Stimulated activated CD4-positive, alpha-beta T cell treated with anti-CD3 and anti-CD28 coated beads, Interleukin-4, amount 100 ng/mL, for 1 hour (primary cell): ENCODE measurements at places on chromosomes 13 and 19.

- no peak for DNase-seq
Measured at GRCh38 chr13:100528820-100529219, 59.8 kb downstream of the GGACT start.

- DNase-seq = no peak
Measured at GRCh38 chr13:51925865-51926527, 64.2 kb downstream of the CCDC70 start.

GRCh38 chr19:871446-872265 is 12.2 kb downstream of the CFD start:
- DNase-seq = no peak

- DNase-seq = no peak
Measured at GRCh38 chr19:15220833-15221232, 11.4 kb downstream of the EPHX3 start.

DNA sequence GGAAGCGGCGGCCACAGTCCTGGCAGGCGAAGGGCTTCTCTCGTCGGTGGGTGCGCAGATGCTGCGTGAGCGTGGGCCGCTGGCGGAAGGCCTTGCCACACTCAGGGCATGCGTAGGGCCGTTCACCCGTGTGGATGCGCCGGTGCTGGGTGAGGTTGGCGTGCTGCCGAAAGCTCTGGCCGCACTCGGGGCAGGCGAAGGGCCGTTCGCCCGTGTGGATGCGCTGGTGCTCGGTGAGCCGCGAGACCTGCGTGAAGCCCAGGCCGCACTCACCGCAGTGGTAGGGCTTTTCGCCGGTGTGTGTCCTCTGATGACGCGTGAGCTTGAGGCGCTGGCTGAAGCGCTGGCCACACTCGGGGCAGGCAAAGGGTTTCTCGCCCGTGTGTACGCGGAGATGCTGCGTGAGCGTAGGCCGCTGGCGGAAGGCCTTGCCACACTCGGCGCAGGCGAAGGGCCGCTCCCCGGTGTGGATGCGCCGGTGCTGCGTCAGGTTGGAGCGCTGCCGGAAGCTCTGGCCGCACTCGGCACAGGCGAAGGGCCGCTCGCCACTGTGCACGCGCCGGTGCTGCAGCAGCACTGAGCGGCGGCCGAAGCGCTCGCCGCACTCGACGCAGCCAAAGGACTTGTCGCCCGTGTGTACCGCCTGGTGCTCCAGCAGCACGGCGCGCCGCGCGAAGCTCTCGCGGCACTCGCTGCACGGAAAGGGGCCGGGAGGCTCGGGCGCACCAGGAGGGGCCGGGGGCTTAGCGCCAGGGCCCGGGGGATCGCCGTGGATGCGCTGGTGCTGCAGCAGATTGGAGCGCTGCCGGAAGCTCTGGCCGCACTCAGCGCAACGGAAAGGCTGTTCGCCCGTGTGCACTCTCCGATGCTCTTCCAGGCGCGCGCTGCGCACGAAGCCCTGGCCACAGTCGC is 4.0 kb upstream of the UBE2M start:
- DNase-seq = peak; percentile 36

DNA sequence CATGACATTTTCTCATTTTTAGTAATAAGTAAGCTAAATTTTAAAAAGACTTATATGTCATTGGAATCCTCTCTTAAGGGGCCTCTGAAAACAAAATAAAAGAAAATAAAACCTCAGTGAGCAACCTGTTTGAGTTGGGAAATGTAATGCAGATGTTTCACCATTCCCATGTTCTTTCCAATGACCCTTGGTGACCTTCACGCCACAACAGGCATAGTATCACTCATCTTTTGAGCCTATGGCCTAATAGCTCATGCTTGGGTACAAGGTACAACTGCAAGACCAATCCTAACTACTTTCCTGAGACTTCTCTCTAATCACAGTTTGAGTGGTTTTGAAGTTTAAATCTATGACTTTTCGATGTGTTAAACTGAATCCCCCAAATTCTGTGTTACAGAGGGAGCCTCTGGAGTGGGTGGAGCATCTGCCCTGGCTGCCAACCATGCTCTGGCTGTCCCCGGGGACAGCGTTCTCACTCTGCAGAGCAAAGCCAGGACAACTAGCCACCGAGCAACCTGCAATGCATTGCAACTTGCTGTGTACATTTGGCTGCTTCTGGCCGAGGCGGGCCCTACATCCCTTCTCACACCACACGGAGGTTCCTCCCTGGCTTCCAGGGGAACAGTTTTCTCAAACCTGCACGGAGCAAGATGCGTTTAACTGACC is 307.9 kb upstream of the MAB21L1 start:
- no peak for DNase-seq

GRCh38 chr13:48843630-48844380 is 131.9 kb upstream of the FNDC3A start:
- DNase-seq = no peak

DNA sequence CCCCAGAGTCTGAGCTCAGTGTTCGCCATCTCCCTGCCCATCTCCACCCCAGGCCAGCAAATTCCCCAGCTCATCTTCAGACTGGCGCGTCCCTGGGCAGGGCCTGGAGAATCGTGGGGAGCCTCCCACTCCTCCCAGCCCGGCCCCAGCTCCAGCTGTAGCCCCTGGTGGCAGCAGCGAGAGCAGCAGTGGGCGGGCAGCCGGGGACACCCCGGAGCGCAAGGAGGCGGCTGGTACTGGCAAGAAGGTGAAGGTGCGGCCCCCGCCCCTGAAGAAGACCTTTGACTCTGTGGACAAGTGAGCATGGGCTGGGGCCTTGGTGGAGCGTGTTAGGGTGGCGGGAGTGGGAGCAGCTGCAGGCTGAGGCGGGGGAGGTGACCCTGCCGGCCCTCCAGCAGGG is 8.4 kb upstream of the PRR19 start:
- DNase-seq = no peak

DNA sequence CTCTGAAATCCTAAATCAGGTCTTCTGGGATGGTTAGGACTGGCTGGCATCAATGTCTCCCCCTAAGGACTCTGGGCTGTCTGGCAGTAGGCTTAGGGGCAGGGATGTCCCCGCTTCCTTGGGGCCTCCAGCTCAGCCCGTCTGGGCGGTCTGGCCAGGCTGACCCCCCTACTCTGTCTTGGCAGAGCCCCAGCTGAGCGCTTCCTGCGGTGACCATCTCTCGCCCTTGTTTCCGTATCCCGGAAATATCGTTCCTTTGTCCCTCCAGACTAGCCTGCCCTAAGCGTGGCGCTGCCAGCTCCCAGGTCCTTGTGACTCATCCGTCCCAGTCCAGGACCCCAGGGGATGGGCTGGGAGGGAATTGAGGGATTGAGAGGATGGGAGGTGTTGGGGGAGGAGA is 11.3 kb downstream of the GTPBP3 start:
- DNase-seq = no peak

DNA sequence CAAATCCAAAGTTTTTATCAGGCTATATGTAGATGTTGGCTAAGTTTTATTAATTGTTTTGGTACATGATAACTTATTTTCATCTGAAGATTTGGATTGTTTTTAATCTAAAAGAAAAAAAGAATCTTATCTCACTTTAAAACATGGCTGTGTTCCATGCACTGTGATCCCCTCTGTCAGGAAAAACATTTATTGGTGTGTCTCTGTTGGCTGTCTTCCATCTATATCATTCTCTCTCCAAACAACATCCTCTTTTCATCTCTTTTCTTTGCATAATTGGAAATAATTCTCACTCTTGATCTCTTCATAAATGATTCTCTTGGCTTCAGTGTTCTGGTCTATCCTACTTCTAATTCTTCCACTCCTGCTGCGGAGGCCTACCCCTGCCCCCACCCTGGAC is 4.2 kb downstream of the NALCN start:
- no peak for DNase-seq

GRCh38 chr13:75319254-75319653 is 162.7 kb downstream of the TBC1D4 start:
- DNase-seq = no peak

DNA sequence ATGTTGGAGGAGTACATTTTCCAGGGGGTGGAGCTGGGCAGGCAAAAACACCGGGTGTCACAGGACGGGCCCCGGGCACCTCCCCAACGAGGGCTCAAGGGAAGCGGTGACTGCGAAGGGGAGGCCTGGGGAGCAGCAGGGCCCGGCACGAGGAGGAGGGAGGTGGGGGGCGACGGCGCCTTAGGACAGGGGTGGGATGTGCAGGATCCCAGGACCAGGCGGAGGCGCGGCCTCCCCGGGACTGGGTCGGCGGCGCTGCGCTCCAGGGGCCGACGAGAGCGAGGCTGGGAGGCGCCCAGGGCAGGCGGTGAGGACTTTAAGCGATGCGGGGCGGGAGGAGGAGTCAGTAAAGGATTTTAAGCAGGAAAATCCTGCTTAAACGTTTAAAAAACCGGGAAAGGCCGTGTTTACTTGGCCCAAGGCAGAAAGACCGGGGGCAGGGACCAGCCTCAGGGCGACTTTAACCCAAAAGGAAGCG is 427 bp downstream of the ZNF160 start:
- DNase-seq = peak; percentile 31

GRCh38 chr13:28432816-28433560 is 61.9 kb downstream of the FLT1 start:
- DNase-seq = no peak

- DNase-seq = no peak
Measured at GRCh38 chr13:77991003-77991402, 72.4 kb upstream of the EDNRB start.

DNA sequence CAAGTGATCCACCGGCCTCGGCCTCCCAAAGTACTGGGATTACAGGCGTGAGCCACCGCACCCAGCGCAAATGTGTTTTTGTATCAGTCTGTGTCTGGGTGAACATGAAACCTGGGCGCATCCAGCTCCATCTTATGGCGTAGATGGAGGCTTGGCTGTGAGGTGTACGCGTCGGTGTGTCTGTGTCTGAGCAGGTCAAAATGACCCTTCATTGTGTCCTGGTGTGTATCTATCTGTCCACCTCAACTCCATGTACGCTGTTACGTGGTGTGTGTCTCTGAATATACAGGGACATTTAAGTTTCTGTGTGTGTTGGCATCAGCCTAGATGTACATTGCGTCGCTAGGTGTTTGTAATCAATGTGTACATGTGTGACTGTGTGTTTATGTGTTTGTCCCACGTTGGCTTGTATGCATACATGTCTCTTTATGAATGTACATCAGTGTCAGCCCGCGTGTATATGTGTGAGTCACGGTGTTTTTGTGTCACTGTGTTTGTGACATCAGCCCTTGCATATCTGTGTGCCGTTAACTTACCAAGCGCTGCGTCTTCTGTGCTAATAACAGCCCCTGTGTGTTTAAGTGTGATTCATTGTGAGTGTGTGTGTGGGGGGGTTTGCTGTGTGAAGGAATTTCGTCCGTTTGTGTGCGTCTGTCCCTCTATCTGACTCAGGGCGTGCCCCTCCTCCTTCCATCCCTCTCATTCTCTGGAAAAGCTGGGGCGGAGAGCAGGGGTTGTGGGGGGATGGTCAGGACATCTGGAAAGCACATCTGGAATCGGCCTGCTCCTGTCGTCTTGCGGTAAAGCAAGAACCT is 6.4 kb downstream of the AXL start:
- peak; percentile 42 for DNase-seq

DNA sequence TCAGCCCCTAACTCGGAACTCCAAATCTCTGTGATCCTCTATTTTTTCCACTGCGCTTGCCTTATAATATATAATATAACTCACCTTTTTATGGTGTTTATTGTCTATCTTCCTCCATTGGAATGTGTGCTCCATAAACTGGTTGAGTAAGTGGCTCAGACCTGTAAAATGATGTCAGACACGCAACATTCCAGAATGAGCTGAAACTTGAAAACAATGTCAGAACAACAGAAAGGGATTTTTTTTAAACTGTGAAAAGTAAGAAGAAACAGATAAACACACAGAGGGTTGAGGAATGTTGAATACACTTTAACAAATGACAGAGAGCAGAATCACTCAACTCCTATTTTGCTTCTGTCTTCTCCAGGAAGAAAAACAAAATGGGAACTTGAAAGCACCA is 19.1 kb upstream of the FAM216B start:
- DNase-seq = no peak

DNA sequence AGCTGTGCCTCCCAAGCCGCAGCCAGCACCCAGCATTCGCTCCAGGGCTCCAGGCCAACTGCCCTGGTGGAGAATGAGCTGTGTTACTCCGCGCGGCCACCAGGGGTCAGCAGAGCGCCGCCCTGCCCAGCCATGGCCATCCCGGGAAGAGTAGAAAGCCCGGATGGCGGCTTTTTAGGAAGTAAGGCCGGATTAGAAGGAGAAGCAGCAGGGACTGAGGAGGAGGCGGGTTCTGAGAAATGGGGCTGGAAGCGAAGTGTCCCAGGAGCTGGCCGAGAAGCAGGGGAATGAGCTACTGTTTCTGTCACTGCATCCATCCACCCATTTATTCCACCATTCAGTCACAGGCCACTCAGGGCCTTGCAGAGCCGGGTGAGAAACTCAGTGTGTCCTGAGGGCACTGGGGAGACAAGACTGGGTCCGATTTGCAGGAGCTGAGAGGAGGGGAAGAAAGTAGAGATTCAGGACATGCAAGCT is 6.6 kb upstream of the NPAS1 start:
- DNase-seq = peak; percentile 65

- no peak for DNase-seq
Measured at GRCh38 chr19:54389553-54389952, 24.8 kb upstream of the LAIR1 start.

DNA sequence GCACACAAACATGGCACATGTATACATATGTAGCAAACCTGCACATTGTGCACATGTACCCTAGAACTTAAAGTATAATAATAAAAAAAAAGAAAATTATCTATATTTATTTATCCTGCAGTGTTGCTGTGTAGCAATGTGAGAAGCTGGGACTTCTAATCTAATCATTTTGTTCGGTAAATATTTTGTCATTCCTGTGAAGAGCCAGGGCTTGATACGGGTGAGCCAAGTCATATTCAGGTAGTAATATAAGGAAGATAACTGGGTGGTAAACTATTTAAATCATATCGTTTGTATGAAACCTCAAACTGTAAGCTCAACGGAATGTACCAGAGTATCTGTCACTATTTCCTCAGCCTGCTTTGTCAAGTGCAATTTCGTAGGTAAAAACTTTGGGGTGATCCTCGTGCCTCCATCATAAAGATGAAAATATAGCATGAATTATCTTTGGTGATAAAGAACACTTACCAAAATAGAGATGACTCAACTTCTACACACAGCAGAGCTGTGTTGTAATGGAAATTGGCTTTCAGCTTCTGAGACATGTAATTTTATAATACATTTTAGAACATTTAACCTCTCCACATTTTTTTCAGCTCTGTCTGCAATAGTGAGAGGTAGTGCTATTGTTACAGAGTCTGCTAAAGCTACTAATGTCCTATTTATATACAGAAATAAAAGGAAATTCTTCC is 92.9 kb downstream of the PCDH9 start:
- no peak for DNase-seq

GRCh38 chr19:5789886-5790558 is 941 bp downstream of the DUS3L start:
- DNase-seq = no peak

GRCh38 chr13:44024846-44025195 is 145.1 kb downstream of the LACC1 start:
- DNase-seq = no peak
